Esophagus squamous epithelium (tissue), 5 donors: ENCODE measurements at places on chromosomes 3 and 15.

GRCh38 chr3:157290766-157291165 lies 130.8 kb upstream of the CCNL1 start:
- DNase-seq: no peak

DNA sequence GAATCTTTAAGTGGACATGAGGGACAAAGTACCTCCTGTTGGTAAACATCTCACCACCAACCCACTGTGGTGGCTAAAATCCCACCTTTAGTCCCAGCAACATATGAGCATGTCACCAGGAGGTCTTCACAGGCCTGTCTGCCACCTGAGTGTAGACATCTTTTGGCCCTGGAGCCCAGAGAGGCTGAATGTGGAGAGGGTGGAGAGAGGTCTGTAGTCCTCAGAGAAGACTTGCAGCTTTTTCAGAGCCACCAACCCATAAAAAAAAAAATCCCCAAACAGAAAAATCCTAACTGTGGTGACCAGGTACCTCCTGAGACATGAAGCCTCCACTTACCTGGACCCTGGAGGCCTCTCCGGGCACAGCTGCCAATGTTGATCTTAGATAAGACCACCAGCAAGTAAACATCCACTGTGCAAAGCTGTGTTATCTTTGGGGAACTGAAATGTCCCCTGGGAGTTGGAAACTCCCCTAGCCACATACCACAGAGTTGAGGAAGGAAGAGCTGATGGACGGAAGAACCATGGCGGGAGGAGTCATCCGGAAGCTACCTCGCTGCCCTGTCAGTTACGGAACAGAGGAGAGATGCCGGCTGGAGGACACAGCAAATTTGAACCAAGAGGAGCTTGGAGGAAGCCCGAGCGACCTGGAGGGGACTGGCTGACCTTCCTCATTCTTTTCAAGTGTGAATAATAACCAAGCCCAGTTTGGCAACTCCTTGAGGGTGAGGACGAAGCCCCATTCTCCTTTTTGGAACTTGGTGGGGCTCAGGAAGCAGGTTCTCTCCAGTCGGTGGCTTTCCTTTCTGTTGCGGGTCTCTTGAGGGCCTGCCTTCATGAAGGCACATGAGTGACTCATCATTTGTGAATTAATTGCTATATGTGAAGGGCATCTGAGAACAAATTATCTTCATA lies at the start of gene GHRL:
TSS of gene GHRL (minus strand) at position 443 of the 915 bp plus-strand sequence. CDS start 2,767 bp downstream, outside the sequence.
- DNase-seq: no peak

GRCh38 chr15:57676585-57676984 lies 29.9 kb upstream of the POLR2M start:
- DNase-seq: no peak

- DNase-seq: no peak
Observed at GRCh38 chr3:121295979-121296378, 249.8 kb downstream of the POLQ start.

- no peak for DNase-seq
Observed at GRCh38 chr3:151787626-151788025, 26.3 kb upstream of the AADAC start.

- no peak for DNase-seq
Observed at GRCh38 chr3:62238003-62238402, 135.3 kb downstream of the FEZF2 start.

GRCh38 chr3:28317438-28318022 lies 31.0 kb upstream of the ZCWPW2 start:
- DNase-seq: no peak

- DNase-seq: no peak
Observed at GRCh38 chr15:100341239-100341749, 481 bp downstream of the ADAMTS17 start.

GRCh38 chr15:26504009-26504408 lies 268.9 kb downstream of the GABRB3 start:
- no peak for DNase-seq

GRCh38 chr15:69359722-69360121 lies 54.4 kb upstream of the KIF23 start:
- no peak for DNase-seq

DNA sequence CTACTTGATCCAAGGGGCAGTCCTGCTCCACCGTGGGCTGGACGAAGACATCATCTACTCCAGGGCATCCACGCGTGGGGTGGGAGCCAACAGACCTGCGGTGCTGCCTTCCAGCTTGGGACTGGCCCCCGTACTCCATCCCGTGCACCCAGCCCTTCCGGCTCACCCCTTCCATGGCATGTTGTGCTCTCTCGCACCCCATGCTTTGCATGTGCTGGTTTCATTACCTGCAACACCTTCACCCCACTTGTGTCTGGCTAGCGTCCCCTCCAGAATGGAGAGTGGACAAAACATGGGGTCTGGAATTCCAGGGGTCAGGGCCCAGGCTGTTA lies 30.2 kb downstream of the SEMA7A start:
- no peak for DNase-seq

DNA sequence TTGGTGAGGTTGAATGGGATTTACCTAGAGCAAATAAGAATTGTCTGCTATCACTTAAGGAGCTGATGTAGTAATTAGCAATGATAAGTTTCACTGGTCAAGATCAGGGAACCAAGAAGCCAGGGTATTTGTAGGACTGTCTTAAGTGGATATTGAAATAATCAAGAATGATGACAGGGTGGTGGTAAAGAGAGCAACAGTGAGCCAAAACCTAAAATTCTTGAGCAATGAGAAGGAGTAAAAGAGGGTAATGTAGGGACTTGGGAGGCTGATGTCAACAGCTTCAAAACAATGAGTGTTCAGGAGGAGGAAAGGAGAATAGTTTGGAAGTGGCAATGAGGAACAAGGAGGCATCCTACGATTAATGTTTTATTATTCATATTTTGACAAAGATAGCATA lies 31.5 kb upstream of the SLC2A2 start:
- no peak for DNase-seq

GRCh38 chr3:40582401-40583027 lies 57.8 kb downstream of the ZNF621 start:
- DNase-seq: no peak

DNA sequence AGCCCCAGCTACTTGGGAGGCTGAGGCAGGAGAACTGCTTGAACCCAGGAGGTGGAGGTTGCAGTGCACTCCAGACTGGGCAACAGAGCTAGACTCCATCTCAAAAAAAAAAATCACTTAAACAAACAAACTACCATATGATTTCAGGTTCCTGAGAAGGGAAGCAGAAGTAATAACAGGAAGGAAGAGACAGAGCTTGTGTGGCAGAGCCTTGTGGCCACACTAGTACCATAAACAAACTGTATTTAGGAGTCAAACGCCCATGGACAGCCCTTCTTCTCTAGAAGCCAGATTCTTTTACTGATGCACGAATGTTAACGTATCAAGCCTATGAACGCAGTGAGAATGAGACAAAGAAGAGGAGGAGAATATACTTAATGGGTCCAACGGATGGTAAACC lies 12.0 kb downstream of the MTMR10 start:
- DNase-seq: no peak

GRCh38 chr3:122148941-122149627 lies 34.4 kb upstream of the CASR start:
- no peak for DNase-seq

- no peak for DNase-seq
Observed at GRCh38 chr3:107920538-107920937, 170.3 kb downstream of the CD47 start.

- DNase-seq: no peak
Observed at GRCh38 chr15:92636401-92636907, 19.1 kb downstream of the FAM174B start.

DNA sequence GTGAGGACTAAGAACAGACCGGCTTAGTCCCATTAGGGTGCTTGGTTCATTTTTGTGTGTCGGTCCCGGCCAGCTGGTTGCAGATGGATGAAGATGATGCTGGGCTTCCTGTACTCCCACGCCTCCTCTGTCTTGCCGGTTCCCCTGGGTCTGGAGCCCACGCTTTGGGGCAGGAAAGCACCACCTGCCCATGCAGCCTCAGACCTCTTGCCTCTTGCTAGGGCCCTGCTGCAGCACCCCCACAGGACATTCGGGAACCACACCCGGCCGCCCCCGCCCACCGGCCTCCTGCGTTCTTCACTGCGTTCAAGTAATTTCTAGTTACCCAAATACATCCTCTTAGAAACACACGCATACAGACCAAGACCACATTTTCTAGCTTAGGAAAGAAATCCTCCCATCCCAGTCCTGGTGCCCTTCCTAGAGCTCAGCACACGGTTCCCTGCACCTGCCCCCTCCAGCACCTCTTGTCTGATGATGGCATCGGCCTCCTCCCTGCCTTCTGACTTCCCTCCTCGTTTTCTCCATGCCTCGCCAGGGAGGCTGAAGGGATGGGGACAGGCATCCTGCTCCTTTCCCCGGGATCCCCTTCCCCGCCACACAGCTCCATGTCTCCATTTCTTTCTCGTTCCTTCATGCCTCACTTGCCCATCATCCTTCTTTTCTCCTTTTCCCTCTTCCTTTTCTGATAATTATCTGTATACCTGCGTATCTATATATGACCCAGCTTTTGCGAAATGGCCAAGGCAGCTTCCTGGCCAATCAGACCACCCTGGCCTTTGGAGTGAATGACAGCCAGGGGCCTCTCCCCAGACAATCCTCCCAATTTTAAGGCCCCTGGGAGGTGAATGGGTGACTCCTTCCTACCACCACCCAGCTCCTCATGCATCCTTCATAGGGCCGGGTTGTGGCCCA lies 30.9 kb downstream of the FAM3D start:
- no peak for DNase-seq

- DNase-seq: no peak
Observed at GRCh38 chr3:56860351-56860750, 58.6 kb upstream of the ARHGEF3 start.

- DNase-seq: no peak
Observed at GRCh38 chr3:90062016-90062415, 954.6 kb downstream of the EPHA3 start.

DNA sequence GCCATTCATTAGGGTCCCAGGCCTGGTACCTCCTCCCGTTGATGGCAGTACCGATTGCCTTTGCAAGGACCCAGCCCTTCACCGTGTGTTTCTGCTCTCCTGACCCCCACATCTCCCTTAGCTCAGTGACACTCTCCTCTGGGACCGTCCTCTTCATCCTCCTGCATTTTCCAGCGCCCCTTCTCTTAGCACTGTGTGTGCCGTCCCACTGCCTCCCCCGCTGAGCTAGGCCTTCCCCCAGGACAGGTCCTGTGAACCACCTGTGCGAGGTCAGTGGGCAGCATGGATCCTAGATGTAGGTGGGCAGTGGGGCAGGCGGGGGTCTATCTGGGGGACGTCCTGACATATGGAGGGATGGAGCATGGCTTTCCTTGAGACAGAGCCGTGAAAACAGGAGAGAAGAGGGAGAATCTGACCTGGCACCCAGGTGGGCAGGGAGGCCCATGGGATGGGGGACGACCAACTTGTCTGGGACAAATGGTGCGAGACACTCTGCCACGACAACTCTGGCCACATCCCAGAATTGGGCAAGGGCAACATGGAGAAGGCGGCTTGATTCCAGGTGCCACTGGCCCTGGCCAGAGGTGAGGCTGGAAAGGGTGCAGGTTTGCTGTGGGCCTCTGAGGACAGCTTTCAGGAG lies 87.7 kb upstream of the ALDH1L1 start:
- no peak for DNase-seq

DNA sequence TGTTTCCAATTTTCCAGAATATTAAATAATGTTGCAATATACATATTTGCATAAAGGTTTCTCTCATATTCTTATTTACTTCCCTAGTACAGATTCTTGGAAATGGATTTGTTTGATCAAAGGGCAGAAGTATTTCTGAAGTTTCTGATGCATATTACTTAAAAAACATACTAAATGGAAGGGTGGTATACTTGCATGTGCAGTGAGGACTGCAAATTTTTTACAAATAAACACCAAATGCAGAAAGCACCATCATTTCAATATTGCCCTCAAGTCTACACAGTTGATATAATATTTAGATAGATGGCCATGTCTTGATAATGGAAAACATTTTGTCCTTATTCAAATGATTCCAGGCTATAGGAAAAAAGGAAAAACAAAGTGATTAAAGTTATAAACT lies 12.3 kb downstream of the TM4SF18 start:
- no peak for DNase-seq

DNA sequence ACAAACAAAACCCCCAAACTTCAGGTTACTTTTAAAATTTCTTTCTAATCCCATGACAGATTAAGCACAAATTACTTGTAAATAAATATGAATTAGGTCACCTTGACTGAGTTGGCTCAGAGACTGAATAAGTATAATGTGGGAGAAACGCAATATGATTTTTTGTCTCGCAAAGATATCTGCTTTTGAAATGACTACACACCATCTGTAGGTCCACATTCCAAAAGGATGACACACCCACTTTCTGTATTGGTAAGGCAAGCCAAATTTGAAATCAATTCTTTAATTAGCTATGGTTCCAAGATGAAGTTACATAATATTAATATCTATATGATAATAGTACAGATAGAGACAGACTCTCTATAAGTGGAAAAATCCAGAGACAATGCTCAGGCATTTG lies 66.9 kb upstream of the CSPG5 start:
- no peak for DNase-seq

DNA sequence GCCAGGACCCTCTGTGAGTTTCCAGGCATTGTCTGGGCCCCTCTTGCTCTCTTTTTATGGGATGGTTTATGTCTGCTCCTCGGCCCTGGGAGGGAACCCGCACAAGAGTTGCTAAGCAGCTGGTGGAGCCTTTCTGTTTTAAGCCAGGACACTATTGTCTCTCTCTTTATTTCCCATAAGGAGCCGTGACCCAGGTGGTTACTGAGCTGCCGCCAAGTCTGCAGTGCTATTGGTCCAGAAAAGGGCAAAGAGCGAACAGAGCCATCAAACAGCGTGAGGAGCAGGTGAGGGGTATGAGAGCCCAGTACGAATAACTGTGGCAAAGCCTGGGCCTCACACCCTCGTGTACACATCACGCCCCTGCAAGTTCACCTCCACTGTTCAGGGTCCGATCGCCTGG lies 280.2 kb downstream of the SHQ1 start:
- DNase-seq: no peak

DNA sequence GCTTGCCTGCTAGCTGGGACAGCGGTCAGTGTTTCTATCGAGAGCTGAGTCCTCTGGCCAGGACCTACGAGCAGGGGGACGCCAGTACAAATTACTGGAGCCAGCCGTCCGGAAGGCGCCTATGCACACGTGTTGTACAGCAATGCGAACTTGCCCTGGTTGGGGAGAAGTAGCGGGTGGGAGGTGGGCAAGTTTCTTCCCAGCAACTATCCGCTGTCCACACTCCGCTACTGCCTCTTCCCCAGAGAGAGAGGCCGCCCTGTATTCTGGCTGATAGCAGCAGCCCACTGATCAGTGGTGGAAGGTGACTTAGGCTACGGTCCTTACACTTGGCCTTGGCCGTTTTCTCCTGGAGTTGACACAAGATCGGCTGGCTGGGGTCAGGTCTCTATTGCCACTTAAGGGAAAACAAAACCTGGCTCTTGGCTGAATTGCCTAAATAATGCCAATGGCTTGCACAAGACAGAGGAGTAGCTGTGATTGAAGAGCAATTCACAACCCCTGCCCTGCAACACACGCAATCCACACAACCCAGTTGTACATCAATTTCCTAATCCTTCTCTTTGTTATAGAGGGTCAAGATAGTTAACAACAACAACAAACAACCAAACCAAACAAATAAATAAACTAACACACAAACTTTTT lies 12.8 kb upstream of the SHC4 start:
- no peak for DNase-seq

GRCh38 chr3:172102123-172102882 lies 62.9 kb downstream of the FNDC3B start:
- DNase-seq: no peak

GRCh38 chr3:32840086-32840841 lies 22.5 kb downstream of the TRIM71 start:
- no peak for DNase-seq
